BJ (cell line): ENCODE measurements at places on chromosomes 7 and 10. TPM values are rescaled to one million over a fixed set of nuclear protein-coding genes. Genes with fewer than 3 reads are reported as not detected.

Gene TAS2R5
- polyA plus RNA-seq = 0.43 and 0.64 TPM in 2 replicates

Gene TMEM176B
- not detected in 2 replicates for polyA plus RNA-seq

Gene HABP2
- 0.02 TPM in 1 of 2 replicates, not detected in the other for polyA plus RNA-seq

Gene ORAI2
- 27.3 and 41.6 TPM in 2 replicates for polyA plus RNA-seq

Gene PIP
- not detected in 2 replicates for polyA plus RNA-seq

DNA sequence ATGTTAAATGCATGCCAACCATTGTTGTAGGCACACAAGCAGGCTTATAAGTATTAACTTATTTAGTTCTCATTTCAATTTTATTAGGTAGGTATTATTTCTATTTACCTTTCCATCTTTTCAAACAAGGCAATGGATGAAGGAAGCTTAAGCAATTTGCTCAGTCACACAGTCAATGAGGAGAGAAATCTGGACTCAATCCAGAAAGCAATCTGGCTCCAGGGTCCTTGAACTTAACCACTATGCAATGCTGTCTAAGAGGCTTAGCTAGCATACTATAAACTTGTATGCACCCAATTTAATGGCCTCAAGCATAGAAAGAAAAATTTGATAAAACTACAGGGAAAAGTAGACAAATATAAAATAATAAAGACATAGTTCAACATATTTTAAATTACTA, 88.6 kb downstream of the VWDE start:
- DNase-seq = no peak

- DNase-seq = no peak
Measured at GRCh38 chr10:77377034-77377433, 260.6 kb downstream of the KCNMA1 start.

- no peak for DNase-seq
Measured at GRCh38 chr10:58106211-58107035, 161.3 kb downstream of the IPMK start.

GRCh38 chr7:148204639-148205304, 385.8 kb upstream of the C7orf33 start:
- DNase-seq = no peak

DNA sequence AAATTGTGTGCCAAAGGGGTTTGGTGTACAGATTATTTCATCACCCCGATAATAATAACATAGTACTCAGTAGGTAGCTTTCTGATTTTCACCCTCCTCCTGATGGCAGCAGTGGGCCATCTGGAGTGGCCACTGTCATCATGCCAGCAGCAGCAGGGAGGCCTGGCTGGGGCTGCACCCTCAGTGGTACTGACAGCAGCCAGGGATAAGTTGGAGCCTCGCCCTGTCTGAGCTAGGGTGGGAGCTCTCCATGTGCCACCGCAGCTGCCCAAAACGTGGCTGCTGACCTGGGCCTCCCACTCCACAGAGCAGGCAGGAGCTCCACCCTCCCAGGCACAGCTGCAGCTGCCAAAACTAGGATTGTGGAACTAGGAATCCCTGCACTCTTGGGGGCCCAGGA, 700.8 kb upstream of the KCND2 start:
- no peak for DNase-seq

DNA sequence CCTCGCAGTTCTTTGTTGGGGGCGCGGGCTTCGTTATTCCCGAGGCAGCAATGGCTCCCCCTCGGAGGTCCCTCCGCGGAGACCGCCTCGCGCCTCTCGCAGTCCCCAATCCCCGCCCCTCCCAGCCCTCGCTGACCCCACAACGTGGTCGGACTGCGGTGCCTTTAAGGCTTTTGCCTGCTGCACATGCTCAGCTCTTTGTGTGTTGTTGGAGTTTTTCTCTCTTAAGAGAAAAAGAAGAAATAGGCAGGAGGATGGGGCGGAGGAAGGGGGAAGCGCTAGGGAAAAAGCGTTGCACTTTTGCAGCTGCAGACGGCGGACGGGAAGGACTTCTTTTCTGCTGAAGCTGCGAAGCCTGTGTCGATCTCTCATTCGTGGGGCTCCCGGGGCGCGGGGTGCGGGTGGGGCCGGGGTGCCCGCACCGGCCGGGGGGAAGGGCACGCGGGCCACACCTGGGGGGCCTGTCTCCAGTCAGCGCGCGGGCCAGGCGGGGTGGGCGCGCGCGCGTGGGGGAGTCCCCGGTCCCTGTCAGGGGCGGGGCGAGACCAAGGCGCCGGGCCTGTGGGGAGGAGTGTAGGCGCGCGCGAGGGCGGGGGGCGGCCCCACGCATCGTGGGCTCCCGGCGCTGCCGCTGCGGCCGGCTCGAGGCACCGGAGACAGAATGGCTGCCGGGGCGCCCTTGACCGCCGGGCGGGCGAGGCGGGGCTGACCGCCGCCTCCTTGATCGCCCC, 445 bp upstream of the ATRNL1 start:
- no peak for DNase-seq

DNA sequence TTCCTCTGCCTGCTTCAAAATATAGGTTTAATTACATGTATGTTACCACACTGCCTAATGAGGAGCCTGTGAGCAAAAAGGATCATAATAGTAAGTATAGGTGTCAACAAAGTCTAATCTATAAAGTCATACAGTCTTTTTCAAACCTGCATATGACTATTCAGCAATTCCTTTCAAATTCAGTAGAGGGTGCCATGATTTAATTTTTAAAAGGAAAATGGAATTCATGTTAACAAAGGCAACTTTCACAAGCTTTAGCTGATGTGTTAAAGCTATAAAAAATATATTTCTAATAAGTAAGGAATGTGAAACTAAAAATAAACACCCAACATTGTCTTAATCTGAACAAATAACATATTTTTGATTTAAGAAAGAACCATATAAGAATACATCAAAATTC, 52.1 kb downstream of the MPP7 start:
- DNase-seq = no peak
